ENCODE measurements at places on chromosomes 7 and 10.

GRCh38 chr10:782751-783648 lies 93.5 kb upstream of the DIP2C start:
- DNase-seq: no peak

DNA sequence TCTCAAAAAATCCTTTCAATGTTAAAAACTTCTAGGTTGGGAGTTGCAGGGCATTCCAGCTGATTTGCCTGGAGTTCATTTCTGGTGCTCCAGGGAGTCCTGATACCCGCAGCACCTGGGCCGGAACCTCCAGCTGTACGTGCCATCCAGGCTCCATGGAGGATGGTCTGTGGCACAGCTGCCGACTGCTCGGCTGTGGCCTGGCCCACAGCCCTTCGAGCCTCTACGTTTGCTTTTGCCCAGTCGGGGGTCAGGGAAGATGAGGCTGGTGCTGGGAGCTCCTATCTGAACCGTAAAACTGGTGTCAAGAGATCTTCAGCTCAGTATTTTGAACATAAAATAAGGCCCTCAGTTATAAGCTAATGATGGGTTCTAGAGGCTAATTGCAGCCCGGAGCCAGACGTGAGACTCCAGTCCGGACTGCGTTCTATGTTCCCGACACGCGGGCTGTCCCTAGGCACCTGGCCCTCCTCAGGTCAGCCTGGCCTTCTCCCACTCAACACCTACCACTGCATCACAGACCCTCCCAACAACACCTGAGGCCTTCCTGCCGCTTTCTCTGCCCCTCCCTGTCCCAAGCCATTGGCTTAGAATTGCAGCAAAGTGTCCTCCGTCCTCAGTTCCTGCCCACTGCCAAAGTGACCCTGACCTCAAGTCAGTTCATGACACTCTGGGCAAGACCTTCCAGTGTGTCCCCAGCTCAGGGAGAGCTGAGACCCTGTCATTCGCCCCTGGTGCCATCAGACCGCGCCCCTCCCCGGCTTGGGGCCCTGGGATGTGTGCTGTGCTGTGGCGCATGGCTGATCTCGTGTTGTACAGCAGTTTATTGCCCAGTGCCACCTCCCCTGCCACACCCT lies 64.2 kb upstream of the DNAJB6 start:
- DNase-seq: no peak

- no peak for DNase-seq
Measured at GRCh38 chr7:69250958-69251357, 347.3 kb upstream of the AUTS2 start.

DNA sequence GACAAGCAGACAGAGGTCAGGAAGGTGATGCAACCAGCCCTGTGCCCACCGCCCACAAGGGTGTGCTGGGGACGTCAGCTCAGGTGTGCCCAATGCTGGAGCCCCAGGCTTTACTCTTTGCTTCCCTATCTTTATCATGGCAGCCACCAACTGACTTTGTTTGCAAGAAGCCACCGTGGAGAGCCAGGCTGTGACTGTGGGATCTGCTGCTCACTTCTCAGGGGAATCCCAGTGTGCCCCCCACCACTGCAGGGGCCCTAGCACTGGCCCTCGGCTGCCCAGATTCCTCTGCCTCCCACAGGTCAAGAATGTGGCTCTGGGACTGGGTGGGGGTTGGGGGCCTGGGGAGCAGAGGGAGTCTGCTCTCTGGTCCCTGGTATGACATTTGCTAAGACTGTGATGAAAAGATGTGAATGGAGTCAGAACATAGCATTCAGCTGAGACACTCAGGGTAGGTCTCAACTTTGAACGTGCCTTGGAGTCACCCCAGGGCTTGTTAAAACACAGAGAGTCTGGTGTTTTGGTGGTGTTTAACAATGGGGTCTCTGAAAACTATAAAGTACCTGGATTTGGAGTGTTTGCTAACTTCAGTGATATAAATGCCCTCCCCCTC lies 47.3 kb downstream of the ARHGAP22 start:
- no peak for DNase-seq

GRCh38 chr10:28981007-28981406 lies 303.7 kb downstream of the BAMBI start:
- no peak for DNase-seq

GRCh38 chr10:88793712-88794299 lies 8.7 kb upstream of the LIPM start:
- no peak for DNase-seq

DNA sequence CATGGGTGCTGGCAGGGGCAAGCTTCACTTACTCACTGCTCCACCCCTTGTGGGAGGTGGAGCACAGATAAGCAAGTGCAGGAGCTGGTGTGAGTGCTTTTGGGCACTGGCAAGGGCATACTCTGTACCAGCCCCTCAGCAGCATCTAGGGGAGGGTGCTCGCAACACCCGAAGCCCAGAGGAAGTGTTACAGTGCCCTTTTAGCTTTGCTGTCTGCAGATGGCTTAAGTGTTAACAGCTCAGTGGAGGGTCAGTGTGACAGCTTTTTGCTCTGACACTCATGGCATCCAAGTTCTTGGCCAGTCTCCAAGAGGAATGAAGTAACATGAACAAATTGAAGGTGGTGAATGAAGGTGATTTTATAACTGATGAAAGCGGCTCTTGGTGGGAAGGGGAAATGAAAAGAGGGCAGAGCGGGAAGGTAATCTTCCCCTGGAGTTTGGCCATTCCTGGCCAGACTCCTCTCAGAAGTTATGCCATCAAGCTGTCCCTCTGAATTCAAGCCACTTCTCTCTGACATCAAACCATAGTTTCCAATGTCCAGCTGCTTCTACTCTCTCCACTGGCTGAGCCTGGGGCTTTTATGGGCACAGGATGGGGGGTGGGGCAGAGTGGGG lies 862.5 kb downstream of the KCNMA1 start:
- no peak for DNase-seq

GRCh38 chr7:127955051-127955531 lies 76.1 kb downstream of the LRRC4 start:
- no peak for DNase-seq

- DNase-seq: no peak
Measured at GRCh38 chr7:106128836-106129235, 16.7 kb upstream of the SYPL1 start.

DNA sequence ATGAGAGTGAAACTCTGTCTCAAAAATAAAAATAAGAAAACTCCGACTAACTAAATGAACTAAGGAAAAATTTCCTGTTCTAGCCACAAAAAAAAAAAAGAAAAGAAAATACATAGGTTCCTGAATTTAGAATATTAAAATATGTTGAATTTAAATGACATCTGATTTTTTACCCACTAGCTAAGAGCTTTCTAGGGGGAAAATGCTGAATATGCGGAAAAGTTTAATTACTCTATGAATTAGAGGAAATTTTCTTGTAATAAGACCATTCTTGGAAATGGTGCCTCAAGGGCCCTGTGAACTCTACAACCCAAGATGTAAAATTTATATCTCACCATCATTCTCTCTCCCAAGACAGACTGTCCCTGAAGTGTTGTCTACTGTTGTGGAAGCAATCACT lies 165.0 kb upstream of the CALN1 start:
- no peak for DNase-seq

Measured in stimulated activated CD4-positive, alpha-beta T cell treated with anti-CD3 and anti-CD28 coated beads, Interleukin-12 subunit alpha, Interleukin-12 subunit beta, amount 100 ng/mL, for 24 hours (primary cell).